Lung microvascular endothelial cell (primary cell): ENCODE measurements at places on chromosomes 1 and 21. TPM values are rescaled to one million over a fixed set of nuclear protein-coding genes. Genes with fewer than 3 reads are reported as not detected.
A peak's percentile ranks its signal among the peaks of the same experiment; 100 is the strongest.

The WNT9A gene
- total RNA-seq = 0.87 and 0.99 TPM in 2 replicates

The CNR2 gene
- total RNA-seq = not detected in 2 replicates

The AMY1A gene
- not detected in 2 replicates for total RNA-seq

GRCh38 chr1:8871539-8871935 lies 6.9 kb downstream of the ENO1 start:
- DNase-seq = peak; percentile 39

DNA sequence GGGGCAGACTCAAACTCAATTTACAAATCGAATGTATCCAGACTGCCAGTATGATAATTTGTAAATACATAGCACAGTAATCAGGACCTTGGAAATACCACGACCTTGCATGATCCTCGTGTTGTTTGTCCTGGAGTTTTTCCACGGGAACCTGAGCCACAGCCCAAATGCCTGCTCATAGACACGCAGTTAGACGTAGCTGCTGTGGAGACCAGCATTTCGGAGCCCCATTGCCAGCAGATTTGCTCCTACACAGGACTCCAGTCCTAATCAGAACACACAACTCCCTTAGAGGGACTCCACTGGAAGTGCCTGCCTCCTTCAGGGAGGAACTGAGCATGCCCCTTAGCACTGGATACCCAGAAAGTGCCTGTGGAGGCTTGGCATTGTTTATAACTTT lies 163.2 kb downstream of the GALNT2 start:
- DNase-seq = peak; percentile 31
